Umbilical cord (tissue), 2 donors: ENCODE measurements at places on chromosomes 4 and X.

DNA sequence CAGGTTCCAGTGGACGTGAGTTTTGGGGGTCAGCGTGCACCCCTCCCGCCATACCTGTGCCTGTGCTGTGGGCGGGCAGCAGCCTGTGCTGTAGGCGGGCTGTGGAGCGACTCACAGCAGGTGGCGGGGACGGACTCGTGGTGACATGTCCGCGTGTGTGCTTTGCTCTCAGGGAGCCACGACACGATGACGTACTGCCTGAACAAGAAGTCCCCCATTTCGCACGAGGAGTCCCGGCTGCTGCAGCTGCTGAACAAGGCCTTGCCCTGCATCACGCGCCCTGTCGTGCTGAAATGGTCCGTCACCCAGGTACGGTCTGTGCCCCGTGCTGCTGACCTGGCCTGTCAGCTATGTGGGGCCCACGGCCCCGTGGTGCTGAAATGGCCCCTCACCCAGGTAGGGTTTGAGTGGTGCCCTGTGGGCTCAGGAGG is 7.4 kb downstream of the PLCXD1 start:
- DNase-seq: no peak

DNA sequence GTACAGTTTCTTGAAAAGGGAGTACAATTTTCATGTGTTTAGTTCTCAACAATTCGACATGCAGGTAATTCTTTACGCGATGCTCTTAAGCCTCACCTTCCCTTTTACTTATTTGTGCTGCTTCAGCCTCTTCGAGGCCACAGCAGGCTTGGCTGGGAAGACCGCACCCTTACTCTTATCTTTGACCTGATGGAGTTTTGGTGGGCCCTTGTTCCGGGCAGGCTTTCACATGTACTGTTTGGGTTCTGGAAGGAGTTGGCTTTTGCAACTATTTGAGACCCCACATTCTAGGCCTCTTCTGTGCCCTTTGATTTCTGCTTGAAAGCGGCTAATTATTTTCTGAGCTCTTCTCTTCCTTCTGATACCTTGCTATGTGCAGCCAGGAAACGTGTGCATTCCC is 60.2 kb downstream of the FAM193A start:
- no peak for DNase-seq

DNA sequence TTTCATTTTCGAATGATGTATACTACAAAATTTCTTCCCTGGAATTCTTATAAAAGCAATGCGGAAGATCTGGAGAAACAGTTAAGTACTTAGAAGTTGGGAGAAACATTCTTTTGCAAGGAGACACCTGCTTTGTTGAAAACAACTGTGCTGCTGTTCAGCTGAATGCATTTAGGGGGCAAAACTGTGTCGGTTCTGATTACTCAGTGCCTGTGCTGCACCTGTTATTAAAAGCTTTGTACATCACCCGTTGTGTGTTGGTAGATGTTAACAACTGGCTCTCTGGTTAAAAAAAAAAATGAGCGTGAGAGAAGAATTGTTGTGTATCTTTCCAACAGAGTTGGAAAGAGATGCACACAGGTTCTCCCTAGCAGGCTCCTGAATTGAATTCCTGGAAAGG is 184.1 kb upstream of the HHIP start:
- no peak for DNase-seq

DNA sequence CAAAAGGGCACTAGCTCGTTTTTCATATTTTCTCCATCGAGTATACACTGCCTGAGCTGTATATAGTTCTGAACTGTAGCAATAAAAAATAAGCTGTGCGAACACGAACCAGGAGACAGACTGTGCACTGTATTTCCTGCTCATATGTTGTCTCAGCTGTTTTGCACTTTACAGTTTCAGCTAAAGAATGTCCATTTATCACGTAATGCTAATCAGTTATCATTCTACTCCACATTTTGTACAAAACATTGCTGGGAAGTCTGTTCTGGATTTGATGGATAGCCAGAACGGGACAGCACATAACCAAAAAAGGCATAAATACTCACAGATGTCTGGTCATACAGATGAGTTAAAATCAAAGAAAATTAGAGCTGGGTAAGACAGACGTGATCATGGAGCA is 315.5 kb upstream of the ADGRL3 start:
- peak; percentile 61 for DNase-seq

DNA sequence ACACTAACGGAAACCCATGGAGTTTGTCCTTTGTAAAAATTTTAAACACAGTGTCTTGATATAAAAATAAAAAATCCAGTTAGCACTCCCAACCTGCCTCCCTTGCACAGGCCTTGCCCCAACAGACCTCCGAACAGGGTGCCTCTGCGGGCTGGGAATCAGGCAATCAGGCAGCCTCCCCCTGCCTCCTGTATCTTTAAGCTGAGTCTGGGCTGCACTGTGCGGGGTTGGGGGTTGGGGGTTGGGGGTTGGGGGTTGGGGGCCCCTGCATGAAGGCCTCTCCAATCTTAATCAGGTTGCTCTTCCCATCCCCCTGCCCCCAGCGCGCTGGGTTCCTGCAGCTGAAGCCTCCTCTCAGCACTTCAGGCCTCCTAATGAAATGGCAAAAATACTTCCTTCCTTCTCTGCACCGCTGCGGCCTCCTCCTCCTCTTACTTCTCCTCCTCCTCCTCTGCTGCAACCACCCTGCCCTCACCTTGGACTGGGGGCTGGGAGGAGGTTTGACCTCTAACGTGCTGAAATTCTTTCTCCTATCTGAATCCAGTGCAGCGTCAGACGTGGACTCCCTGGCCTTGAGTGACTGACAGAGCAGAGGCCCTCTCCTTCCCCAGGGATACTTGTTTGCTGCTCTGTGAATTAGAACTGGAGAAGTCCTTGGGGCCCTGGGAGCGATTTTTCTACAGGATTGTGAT is 26.6 kb downstream of the NLGN3 start:
- peak; percentile 23 for DNase-seq

GRCh38 chr4:184417802-184418511 is 56.4 kb downstream of the IRF2 start:
- peak; percentile 74 for DNase-seq

- DNase-seq: no peak
Observed at GRCh38 chr4:91829531-91829930, 474.2 kb upstream of the GRID2 start.
